ENCODE measurements at places on chromosomes 7 and 10.

DNA sequence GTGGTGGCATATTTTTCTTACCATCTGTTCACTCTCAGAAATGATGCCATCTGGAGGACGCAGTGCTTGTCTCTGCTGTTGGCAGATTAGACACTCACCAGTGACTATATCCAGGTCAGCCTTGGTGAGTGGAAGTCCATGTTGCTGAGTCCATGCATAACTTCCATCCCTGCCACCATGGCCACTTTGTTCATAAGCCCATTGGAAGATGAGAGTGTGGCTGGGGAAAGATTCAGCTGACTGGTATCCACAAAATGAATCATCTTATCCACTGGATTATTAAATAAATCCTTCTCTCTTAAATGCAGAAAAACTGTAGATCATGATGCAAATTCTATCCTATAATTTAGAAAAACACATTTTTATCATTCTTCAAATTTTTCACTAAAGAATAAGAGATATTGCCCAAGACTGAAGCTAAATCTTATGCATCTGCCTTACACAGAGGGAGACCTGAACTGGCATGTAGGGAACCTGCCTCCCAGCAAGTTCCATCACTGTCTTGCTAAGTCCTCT lies 726.9 kb downstream of the TNS3 start:
- DNase-seq = no peak

- DNase-seq = no peak
Observed at GRCh38 chr7:91085175-91085574, 179.1 kb upstream of the FZD1 start.

GRCh38 chr10:125089469-125089868 lies 70.9 kb downstream of the CTBP2 start:
- DNase-seq = no peak

GRCh38 chr10:78407009-78407711 lies 373.5 kb downstream of the RPS24 start:
- DNase-seq = peak; percentile 40

GRCh38 chr7:77826300-77826699 lies 27.7 kb downstream of the PHTF2 start:
- no peak for DNase-seq

DNA sequence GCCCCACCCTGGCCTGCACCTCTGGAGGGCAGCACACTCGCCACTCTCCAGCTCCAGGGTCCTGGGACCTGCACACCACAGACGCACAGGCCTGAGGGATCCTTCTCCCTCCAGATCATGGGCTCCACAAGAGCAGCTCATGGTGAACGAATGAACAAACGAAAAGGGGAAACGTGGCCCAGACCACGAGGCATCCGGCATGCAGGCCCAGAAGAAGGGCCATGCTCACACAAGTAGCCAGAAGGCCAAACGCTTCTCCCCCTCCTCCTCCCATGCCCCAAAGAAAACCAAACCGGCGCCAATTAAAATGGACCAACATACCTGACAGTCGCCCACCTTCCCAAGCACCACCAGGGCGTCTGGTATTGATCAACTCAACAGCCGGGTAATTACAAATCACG lies 30.4 kb downstream of the MAD1L1 start:
- no peak for DNase-seq

- no peak for DNase-seq
Observed at GRCh38 chr10:60282771-60283353, 106.8 kb downstream of the ANK3 start.

DNA sequence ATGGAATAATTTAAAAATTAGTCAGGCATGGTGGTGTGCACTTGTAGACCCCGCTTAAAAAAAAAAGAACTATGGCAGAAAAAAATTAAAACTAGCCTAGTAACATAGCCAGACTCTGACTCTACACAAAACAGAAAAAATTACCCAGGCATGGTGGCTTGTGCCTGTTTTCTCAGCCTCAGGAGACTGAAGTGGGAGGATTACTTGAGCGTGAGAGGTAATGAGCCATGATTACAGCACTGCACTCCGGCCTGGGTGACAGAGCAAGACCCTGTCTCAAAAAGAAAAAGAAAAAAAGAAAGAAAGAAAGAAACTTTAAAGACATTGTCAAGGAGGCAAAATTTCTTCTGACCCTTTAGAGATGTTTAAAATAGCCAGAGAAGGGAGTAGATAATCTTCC lies 109.0 kb upstream of the TMEM106B start:
- no peak for DNase-seq

- DNase-seq = no peak
Observed at GRCh38 chr10:77546042-77546441, 91.6 kb downstream of the KCNMA1 start.

GRCh38 chr7:70472601-70473237 lies 659.2 kb upstream of the GALNT17 start:
- DNase-seq = no peak

GRCh38 chr10:9028231-9028630 lies 973.7 kb downstream of the GATA3 start:
- no peak for DNase-seq

- no peak for DNase-seq
Observed at GRCh38 chr10:14667280-14667679, 107.4 kb downstream of the FAM107B start.

GRCh38 chr7:1951159-1951536 lies 281.1 kb downstream of the ELFN1 start:
- DNase-seq = peak; percentile 23

DNA sequence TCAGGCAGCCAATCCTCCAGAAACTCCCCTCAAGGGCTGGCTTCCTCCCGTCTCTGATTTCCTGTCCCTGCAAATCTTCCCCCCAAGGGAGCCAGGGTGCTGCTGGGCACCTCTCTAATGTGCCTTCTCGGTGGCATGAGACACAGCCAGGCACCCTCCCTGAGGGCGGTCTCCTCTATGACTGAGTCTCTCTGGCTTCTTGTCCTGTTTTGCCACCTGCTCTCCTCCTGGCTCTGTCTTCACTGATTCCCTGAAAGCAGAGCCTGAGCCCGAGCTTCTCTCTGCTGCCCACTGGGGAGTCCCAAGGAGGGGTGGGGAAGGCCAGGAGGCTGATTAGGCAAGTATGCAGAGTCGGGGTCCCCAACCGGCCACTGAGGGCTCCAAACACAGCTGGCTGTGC lies 60.4 kb upstream of the INSIG1 start:
- no peak for DNase-seq

GRCh38 chr7:40753455-40753854 lies 618.6 kb downstream of the SUGCT start:
- no peak for DNase-seq

GRCh38 chr7:99562832-99563231 lies 4.4 kb downstream of the ZNF655 start:
- DNase-seq = no peak

Measured in activated naive CD4-positive, alpha-beta T cell (primary cell).